Thymus (tissue), 14 donors: ENCODE measurements at places on chromosomes 11 and 22. TPM values are rescaled to one million over a fixed set of nuclear protein-coding genes. Genes with fewer than 3 reads are reported as not detected.
A peak's percentile ranks its signal among the peaks of the same experiment; 100 is the strongest.

Gene IL17REL
- 2.4 TPM for polyA plus RNA-seq

Gene MUC6
- 0.16 TPM for polyA plus RNA-seq

Gene LMNTD2
- polyA plus RNA-seq = 5.8 TPM

Gene SYT12
- polyA plus RNA-seq = 0.68 TPM

Gene CHRNA10
- 2.7 TPM for polyA plus RNA-seq

Gene UBQLNL
- polyA plus RNA-seq = 1.5 TPM

Gene DUSP18
- 6.4 TPM for polyA plus RNA-seq

Gene SMC1B
- 0.11 TPM for polyA plus RNA-seq

DNA sequence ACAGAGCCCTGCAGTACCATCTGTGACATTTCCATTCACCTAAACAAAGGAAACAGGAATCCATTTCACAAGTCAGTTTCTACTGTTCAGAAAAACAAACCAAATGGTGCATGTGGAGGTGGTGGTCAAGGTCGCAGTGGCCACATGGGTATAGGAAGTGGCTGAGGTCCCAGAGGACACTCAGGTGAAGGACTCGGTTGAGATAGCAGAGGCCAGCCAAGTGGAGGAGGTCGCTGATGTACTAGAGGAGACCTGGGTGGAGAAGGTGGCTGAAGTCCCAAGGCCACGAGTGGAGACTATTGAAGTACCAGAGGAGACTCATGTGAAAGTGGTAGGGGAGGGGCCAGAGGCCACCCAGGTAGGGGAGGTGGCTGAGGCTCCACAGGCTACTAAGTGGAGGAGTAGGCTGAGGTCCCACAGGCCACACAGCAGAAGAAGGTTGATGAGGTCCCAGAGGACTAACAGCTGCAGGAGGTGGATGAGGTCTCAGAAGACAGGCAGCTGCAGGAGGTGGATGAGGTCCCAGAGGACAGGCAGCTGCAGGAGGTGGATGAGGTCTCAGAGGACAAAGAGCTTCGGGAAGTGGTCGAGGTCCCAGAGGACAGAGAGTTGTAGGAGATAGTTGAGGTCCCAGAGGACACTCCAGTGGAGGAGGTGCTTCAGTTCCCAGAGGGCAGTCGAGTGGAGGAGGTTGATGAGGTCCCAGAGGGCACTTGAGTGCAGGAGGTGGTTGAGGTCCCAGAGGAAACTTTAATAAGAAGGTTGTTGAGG is 40.2 kb downstream of the ZNF195 start:
- DNase-seq = no peak

- no peak for DNase-seq
These were observed 10.9 kb downstream of the BMAL1 start for GRCh38 chr11:13288375-13289029.

- no peak for DNase-seq
These were observed 38.0 kb upstream of the JAM3 start for GRCh38 chr11:134030853-134031252.

DNA sequence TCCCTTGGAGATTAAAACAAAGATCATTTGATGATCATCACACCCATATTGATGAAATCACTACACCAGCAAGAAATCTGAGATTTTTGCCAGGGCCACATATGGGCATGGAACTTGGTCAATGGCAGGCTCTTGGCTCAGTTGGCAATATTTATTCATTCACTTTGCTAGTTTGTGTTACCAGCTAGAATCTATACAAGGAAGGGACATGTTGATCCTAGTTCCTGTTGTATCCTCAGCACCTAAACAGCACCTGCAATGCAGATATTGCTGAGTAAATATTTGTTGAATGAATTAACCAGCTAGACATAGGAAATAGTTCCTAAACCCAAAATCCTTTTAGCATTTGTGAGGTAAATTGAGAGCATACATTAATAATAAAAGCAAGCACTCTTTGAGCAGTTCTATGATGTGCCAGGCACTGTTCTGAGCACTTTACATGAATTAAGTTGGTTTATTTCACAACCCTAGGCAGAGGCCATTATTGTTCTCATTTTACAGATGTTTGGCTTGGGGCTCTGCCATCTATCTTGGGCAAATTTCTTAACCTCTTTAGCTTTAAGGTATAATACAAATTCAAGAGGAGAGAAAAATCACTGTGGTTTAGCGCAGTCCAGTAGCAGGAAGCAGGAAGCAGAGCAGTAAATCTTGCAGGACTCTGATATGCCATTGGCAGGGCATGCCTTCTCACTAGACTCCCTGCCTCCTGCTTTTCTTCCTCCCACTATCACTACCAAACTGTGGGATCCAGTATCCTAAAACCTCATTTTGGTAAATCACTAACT is 1.6 kb downstream of the TRIM68 start:
- DNase-seq = no peak

- DNase-seq = no peak
These were observed 5.7 kb downstream of the GAL3ST3 start for GRCh38 chr11:66042996-66043906.

GRCh38 chr11:107908211-107908610 is 20.0 kb upstream of the RAB39A start:
- no peak for DNase-seq

GRCh38 chr22:45304971-45305370 is 4.8 kb upstream of the FAM118A start:
- DNase-seq = no peak

GRCh38 chr11:86587264-86588193 is 84.9 kb downstream of the ME3 start:
- no peak for DNase-seq

- DNase-seq = no peak
These were observed 3.2 kb upstream of the ZBED5 start for GRCh38 chr11:10861047-10861446.

DNA sequence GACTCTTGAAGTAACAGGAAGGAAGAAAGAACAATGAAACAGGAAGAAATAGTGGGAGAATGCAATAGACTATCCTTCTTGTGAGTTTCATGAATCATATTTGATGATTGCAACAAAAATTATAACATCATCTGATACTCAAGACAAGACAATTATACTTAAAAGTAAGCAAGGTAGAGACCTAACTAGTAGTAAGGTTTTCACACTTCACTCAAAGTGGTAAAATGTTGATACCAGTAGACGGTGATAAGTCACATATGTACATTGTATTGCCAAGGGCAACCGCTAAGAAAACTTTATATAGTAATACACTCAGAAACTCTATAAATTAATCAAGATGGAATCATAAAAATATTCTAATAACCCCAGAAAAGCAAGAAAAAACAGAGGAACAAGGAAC is 107.8 kb downstream of the CYP2R1 start:
- DNase-seq = no peak

GRCh38 chr11:100072131-100072530 is 615.0 kb upstream of the ARHGAP42 start:
- no peak for DNase-seq

DNA sequence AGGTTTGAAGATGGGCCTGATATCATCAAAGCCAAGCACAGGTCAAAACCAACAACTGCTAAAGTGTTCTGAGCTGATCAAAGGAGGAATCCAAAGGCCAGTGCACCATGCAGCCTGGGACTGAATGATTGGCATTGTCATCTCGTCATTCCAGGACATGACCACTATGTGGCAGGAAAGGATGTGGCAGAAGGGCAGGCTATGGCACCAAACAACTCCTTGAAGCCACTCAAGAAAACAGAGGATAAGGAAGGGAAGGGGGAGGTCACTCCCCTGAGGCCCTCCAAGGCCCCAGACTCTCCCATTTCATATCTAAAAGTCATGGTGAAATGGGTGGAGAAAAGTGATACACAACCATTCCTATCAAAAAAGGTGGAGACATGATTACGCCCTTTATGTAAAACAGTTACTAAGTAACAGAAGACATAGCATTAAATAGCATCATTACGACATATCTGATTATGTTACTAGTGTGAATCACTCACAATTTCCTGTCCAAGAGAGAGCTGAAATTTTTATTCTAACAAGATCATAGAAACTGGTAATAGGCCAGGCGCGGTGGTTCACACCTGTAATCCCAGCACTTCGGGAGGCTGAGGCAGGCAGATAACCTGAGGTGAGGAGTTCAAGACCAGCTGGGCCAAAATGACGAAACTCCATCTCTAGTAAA is 49.3 kb downstream of the AHNAK start:
- no peak for DNase-seq

DNA sequence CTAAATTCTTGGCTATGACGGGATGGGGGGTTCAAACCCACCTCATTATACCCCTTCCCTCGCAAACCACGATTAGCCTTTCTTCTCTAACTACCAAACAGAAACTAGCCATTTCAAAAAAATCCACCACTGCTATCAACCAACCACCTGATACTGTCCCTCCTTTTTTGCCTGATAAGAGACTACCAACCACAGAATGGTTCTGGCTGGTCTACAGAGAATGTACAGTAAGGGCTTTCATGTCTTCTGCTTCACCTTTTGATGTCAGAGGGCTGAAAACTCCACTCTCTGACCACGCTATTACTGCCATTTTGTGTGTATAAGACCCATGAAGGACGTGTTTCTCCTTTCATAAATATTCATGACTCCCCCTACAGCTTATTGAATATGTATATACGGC is 19.1 kb downstream of the RIC3 start:
- DNase-seq = no peak

- peak; percentile 76 for DNase-seq
These were observed 1.3 kb downstream of the HIRA start for GRCh38 chr22:19429950-19430889.

- DNase-seq = no peak
These were observed 35.9 kb downstream of the CTTN start for GRCh38 chr11:70433966-70434812.

- no peak for DNase-seq
These were observed 59.5 kb downstream of the SMIM38 start for GRCh38 chr11:69215216-69215615.

GRCh38 chr11:125931668-125932067 is 14.2 kb upstream of the VSIG10L2 start:
- no peak for DNase-seq

- DNase-seq = no peak
These were observed 10.7 kb downstream of the DSCAML1 start for GRCh38 chr11:117786135-117786870.

DNA sequence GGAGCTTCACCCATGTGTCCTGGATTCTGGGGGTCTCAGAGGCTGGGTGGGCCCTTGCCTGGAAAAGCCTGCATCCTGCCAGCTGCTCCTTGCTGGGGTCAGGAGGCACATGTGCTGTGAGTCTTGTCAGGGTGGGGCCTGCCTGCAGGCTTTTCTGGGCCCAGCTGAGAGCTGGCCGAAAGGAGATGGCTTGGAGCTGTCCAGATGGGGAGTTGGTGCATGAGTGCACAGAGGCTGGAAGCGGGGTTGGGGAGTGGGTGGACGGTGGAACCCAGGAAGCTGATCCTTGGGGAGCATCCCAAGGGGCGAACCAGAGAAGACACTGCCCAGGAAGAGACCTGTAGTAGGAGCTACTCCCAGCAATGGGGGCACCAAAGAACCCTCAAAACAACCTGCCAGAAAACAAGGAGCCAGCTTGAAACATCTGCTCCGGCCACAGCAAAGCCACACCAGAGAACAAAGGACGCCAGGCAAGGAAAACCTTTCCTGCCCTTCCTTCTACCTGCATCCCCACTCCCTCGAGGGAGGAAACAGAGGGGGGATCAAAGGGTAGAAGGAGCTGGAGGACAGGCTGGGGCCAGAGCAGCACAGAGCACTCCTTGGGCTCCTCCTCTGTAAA is 8.2 kb upstream of the KCTD17 start:
- no peak for DNase-seq

- DNase-seq = no peak
These were observed 140.3 kb downstream of the CRYBB2 start for GRCh38 chr22:25359601-25360261.

- no peak for DNase-seq
These were observed 117.0 kb downstream of the FBXO7 start for GRCh38 chr22:32591620-32592019.
